ENCODE measurements at places on chromosomes 3 and 15.

GRCh38 chr3:116440196-116440595, 5.1 kb downstream of the LSAMP start:
- DNase-seq = no peak

DNA sequence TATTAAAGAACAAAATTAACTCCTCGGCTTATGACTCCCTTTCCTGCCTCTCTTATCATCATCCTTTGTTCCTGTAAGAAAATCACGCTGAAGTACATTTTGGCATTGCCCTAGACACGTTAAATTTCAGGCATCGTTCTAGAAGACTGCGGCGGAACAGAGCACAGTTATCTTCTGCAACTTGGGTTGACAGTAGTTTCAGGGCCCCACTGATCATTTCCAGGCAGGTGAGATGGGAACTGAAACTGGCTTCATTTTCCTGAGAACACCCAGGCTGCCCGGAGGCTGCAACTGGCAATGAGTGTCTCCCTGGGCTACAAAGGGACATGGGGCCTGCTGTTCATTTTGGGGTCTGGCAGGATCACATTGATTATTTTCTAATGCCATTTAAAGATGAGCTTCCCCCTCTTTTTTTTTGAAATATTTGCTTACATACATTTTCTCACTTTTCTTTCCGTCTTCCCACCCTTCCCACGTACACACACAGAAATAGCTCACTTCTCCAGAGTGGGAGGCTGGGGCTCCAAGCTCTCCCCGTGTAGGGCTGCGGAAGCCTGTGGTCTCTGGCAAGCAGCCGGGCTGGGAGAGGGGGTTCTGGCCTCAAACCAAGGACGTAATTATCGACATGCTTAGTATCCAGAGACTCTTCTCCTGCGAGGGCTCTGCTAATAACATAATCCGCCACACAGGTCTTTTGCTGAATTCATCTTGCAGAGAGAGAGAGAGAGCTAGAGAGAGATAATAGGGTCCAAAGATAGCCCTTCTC, 267.4 kb downstream of the ABHD5 start:
- no peak for DNase-seq

GRCh38 chr3:14663396-14664135, 11.4 kb upstream of the C3orf20 start:
- no peak for DNase-seq

- DNase-seq = no peak
Observed at GRCh38 chr15:84859144-84859543, 25.3 kb upstream of the SLC28A1 start.

DNA sequence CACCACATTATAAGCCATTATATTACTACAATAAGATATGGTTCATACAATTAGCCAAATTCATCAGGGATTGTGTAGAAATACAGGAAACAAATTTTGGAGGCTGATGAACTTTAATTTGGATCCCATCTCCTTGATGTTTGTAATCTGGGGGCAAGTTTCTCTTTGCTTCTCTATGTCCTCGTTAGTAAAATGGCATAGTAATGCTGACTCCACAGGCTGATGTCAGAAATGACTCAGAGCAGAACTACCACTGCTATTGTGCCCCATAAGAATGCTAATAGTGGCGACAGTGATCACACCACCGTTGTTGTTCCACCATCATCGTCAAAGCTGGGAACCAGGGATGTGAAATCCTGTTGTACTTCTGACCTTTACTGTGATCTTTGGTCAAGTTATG, 722.3 kb upstream of the LMCD1 start:
- no peak for DNase-seq

DNA sequence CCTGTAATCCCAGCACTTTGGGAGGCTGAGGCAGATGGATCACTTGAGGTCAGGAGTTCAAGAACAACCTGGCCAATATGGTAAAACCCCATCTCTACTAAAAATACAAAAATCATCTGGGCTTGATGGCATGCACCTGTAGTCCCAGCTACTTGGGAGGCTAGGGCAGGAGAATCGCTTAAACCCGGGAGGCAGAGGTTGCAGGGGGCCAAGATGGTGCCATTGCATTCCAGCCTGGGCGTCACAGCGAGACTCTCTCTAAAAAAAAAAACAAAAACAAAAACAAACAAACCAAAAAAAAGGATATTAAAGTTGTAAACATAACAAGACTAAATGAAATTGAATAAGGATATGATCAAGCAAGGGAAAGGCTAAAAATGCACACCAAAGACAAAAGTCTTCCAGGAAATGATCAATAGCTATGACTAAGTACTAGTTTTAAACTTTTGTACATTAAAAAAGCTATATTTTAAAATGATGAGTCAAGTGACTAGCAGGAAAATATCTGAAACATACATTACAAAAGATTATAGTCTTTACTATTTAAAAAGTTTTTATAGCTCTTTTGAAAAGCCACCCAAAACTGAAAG, 28.6 kb downstream of the KLHL6 start:
- no peak for DNase-seq

DNA sequence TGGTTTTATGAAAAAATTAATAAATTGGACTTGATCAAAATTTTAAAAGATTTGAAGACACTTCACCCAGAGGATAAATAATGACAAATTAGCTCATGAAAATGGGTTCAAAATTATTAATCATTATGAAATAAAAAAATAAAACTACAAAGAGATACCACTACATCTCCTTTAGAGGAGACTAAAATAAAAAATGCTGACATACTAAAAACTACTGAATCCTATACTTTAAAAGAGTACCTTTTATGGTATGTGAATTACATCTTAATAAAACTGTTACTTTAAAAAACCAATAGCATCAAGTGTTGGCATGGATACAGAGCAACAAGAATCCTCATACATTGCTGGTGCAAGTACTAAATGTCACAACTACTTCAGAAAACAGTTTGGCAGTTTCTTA, 46.0 kb upstream of the MYRIP start:
- no peak for DNase-seq

DNA sequence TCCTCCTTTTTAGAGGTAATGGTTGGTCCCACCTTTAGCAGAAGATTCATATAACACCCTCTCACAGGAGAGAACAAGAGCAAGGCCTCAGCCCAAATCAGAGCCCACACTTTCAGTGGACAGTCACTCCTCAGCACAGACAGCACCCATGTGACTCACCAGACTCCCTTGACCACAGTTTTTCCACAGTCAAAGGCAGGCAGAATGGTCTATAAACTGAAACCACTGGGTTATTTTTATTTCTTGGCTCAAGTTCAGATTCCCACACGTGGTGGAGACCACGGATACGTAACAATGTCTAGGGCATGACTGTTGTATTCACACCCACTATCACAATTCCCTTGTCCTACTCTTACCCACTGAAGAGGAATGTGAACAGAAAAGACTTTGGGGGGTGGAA, 237.8 kb upstream of the UBE2E1 start:
- DNase-seq = no peak

GRCh38 chr3:179072100-179072438, 460 bp upstream of the ZMAT3 start:
- DNase-seq = peak; percentile 63

DNA sequence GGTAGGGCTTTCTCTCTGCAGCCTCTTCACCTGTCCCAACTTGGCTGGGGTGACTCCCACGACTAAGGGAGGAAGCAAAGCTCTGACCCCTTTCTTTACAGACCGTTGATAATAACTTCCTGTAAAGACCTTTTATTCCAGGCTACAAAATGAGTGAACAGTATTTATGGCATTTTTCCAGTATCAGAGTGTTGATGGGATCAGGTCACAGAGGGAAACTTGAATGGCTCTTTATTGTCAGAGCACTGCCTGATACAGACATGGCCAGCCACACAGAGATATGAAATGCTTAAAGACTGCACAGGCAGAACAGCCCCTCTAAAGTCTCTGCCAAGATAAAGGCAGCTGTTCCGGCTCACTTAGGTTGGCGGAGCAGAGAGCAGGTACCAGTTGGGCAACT, 1033.9 kb upstream of the NR2F2 start:
- no peak for DNase-seq

DNA sequence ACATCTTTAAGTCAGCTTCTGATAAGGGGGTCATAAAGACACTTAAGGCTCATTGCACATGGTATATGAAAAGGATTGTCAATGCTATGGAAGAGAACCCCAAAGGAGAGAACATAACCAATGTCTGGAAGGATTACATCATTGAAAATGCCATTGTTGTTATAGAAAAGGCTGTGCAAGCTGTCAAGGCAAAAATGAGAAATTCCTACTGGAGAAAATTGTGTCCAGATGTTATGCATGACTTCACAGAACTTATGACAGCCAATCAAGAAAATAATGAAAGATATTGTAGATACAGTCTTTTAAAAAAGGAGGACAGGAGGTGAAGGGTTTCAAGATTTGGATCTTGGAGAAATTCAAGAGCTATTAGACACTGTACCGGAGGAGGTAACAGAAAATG, 96.3 kb upstream of the MBNL1 start:
- no peak for DNase-seq

DNA sequence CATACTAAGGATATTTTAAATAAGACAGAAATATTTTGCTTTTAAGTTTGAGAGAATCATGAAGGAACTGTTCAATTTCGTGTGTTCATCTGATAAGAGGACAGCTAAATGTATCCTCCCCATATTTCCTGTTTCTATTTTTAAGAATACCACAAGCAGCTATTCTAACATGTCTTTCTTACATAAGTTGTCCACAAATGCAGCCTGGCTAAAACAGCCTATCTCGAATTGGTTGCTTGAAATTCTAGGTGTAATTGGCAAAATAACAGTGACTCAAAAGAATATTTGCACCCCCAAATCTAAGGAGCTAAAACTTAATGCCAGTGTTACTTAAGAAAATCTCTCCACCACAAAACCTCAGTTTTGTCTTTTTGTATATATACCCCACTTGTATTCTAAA, 35.0 kb downstream of the BTLA start:
- DNase-seq = no peak

DNA sequence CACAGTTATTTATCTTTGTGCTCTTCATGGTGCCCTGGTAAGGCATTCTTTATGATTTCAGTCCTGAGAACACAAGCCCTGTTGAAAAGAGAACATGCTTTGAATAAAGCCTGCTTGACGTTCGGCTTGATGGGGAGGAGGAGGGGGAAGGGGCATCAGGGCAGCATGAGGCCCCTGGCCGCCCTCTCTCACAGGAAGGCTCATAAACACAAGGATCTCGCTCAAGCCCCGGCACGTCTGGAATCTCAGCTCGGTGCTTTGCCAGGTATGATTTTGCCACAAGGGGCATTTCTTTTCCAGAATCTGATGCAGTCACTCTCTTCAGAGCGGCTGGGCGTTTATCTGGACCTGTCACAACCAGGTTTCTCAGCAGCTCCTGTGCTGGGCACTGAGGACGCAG, 129.4 kb downstream of the DNAJB8 start:
- no peak for DNase-seq

- no peak for DNase-seq
Observed at GRCh38 chr15:87986776-87987175, 269.8 kb downstream of the NTRK3 start.

GRCh38 chr3:124800511-124801258, 70.4 kb downstream of the UMPS start:
- DNase-seq = no peak

DNA sequence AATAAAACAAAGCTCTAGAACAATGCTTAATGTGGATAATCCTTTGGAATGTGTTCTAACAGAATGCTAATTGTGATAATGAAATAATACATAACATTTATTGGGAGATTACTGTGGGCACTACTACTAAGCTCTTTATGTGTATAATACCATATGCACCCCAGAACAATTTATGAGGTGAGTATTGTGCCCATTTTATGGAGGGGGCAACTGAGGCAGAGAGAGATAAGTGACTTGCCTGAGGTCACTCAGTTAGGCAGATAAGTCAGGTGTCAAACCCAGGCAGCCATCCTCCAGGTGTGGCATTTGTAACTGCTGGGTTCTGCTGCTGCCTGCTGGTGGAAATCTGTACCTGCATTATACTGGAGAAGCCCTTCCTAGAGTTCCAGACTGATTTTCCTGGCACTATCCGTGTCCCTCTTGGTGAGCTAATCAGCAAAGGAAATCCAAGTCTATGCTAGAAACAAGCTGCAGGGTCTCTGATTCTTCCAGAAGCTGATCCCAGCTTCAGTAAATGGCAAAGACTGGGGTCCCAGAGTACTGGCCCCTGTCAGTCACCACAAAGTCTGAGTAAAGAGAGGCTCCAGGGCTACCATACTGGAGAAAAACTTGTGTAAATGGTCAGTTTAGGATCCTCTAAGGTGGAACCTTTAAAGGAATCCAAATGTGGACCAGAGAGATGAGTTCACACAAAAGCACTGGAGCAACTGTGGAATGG, 22.6 kb upstream of the RBP1 start:
- no peak for DNase-seq

DNA sequence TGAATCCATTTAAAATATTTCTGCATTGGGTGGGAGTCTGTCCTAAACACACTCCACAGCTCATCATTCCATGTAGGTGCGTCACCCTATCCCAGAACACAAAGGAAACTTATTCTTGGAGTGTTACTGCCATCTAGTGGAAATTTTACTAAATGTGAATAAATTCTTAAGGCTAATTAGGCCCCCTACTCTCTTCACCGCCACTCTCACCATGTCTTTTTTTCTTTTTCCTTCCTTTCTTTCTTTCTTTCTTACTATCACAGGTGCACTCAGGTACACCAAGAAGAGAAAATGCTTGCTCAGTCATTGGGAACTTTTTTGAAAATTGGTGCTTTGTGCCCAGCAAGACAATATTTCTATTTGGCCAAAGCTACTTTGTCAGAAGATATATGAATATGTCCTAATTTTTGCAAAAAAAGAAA, 26.4 kb upstream of the ATP8B4 start:
- no peak for DNase-seq
